NCI-H2081 treated with DMSO at 0.1 percent for 48 hours (cell line): ENCODE measurements at places on chromosomes 3 and 15.

- DNase-seq, result no peak
Measured at GRCh38 chr3:63937661-63938651, 25.8 kb upstream of the SCAANT1 start.

- DNase-seq, result no peak
Measured at GRCh38 chr3:12192655-12193484, 34.2 kb upstream of the TIMP4 start.

- no peak for DNase-seq
Measured at GRCh38 chr3:46566040-46566641, at the start of gene LRRC2. TSS of gene LRRC2 (minus strand) at chr3:46566302. CDS start at chr3:46551591, 14,711 bp downstream.

- DNase-seq, result no peak
Measured at GRCh38 chr3:71600646-71601288, 17.2 kb upstream of the FOXP1 start.

DNA sequence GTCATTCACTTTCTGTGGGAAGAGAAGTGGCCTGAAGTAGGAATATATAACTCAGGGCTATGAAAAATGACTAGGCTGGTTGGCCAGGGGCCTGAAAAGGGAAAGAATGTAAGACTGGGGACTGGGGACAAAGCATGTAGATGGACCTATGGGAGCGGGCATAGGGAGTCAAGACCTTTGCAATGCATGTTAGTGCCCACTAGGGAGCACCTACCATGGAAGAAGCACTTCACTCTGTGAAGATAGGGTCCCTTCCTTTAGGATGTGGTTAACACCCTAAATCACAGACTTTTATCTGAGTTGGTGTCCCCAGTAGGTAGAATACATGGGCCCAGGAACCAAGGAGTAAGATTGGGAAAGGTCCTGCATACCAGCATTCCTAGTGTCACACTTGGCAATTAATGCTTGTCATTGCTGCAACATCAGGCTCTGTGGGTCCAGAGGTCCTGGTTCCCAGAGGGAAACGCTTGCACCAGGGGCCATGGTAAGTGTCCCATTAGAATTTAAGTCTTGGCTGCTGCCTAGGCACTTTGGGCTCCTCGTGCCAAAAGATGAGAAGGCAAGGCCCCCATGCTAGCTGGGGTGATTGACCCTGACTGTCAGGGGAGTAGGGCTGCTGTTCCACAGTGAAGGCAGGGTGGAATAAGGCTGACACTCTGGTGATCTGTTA lies 79.6 kb downstream of the CRYGS start:
- DNase-seq, result no peak

GRCh38 chr3:113111011-113111707 lies 100.2 kb upstream of the BOC start:
- no peak for DNase-seq

DNA sequence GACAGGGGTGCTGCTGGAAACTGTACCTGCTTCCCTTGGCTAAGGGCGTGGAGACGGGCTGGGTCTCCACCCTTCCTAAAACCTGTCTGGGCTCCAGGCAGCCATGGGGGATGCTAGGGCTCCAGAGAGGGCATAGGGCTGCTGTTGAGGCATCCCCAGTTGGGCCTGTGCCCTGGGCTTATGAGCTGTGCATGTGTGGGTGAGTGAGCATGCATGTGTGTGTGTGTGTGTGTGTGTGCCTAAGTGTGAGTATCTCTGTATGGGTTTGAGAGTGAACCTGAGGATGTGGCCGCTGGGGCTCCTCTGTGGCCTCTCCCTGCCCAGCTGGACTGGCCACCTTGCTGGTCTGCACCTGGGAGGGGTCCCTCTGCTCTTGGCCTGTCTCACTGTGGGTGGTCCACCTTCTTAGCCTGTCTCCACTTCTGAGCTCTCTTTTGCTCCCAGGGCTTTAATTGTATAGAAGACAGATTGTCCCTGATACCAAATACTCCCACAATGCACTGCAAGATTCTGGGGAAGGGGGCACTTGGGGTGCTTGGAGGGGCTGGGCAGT lies 11.9 kb upstream of the TMEM115 start:
- DNase-seq, result no peak

- DNase-seq, result no peak
Measured at GRCh38 chr3:149131589-149131988, 2.2 kb downstream of the HPS3 start.

GRCh38 chr15:85154061-85154460 lies 172.4 kb downstream of the PDE8A start:
- no peak for DNase-seq

- DNase-seq, result no peak
Measured at GRCh38 chr3:47004369-47005211, 25.1 kb downstream of the NBEAL2 start.

DNA sequence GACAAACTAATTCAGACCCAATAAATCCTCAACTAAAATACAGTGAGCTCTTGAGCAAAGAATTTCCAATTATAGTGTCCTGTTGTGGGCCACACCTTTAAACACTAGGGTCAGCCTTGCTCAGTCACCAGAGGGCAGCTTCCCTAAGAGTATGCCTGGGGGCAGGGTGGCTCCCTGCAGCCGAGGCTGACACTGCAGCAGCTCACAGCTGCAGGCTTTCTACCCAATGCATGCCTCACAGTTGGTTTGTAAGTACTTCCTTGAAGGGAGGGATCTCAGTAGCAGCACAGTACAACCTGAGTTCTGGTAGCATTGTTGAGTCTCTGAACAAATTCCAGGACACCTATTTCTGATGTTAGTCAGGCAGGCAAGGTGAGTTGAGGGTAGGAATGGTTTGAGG lies 335.6 kb downstream of the TUSC7 start:
- DNase-seq, result no peak
